AG10803 (cell line): ENCODE measurements at places on chromosomes 4 and X.

- DNase-seq, result no peak
Measured at GRCh38 chrX:7025471-7025870, 122.0 kb upstream of the STS start.

GRCh38 chr4:185192059-185192458 is 11.7 kb downstream of the CFAP97 start:
- no peak for DNase-seq

GRCh38 chr4:102447413-102447812 is 53.7 kb upstream of the NFKB1 start:
- no peak for DNase-seq

GRCh38 chr4:26175006-26175786 is 145.6 kb upstream of the RBPJ start:
- no peak for DNase-seq

GRCh38 chrX:11363069-11363594 is 69.9 kb downstream of the AMELX start:
- DNase-seq, result no peak

- DNase-seq, result peak; percentile 23
Measured at GRCh38 chrX:58025979-58026378, 115.7 kb upstream of the ZXDA start.

GRCh38 chr4:98319021-98319420 is 57.8 kb downstream of the RAP1GDS1 start:
- DNase-seq, result no peak
